Forelimb muscle (tissue), 1 donor: ENCODE measurements at places on chromosomes 2 and 18.

- no peak for DNase-seq
Measured at GRCh38 chr18:23354625-23355024, 98.5 kb upstream of the RIOK3 start.

GRCh38 chr2:173962583-173963110 lies 2.5 kb downstream of the SP3 start:
- DNase-seq, result no peak

GRCh38 chr2:11467129-11467649 lies 1.2 kb upstream of the E2F6 start:
- no peak for DNase-seq

DNA sequence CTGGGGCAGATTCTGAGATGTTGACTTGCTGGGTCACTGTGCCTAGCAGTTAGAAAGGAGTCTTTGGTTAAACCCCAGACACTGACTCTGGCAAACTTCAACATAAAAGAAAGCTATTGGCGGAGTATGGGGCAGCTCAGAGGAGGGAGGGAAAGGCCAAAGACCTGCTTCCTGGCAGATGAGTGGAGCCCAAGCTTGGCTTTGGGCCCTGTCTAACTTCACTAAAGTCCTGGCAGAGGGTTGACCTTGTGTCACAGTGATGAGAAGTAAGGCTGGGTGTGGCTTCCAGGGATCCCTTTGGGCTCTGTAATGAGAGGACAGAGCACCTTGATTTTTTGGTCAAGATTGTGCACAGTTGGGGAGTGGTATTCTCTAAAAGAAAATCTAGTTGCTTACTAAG lies 129.8 kb upstream of the SEC11C start:
- DNase-seq, result no peak

- peak; percentile 40 for DNase-seq
Measured at GRCh38 chr2:240840435-240841060, 20.5 kb upstream of the KIF1A start.

DNA sequence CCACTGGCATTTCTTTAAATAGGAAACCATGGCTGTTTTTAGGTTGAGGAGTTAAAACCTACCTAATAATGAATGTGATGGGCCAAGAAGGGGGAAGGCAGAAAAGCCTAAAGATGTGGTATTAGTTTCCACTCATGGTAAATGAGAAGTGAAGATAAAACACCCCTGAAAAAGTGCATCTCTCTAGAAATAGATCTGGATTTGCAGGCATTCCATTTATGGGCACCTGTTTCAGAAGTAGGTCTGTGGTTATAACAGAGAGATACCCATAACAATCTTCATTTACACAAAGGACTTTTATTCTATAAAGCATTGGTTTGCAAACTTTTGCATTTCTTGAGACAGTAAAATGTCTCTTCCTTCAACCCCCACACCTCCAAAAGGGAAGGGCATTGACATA lies 62.1 kb downstream of the PRKCE start:
- no peak for DNase-seq

DNA sequence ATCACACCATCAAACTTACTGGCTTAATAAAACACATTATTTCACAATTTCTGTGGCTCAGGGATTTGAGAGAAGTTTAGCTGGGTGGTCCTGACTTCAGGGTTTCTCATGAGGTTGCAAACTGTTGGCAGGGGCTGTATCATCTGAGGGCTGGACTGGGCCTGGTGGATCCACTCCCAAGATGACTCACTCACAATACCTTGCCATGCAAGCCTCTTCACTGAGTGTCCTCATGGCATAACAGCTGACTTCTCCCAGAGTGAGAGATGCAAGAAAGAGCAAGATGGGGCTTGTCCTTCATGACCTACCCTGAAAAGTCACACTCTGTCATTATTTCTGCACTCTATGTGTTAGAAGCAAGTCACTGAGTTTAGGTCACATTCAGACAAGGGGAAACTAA lies 73.8 kb downstream of the AQP4 start:
- no peak for DNase-seq
